ENCODE measurements at places on chromosomes 12 and 14. TPM values are rescaled to one million over a fixed set of nuclear protein-coding genes. Genes with fewer than 3 reads are reported as not detected.

GARIN6 gene
- total RNA-seq: not detected

TMEM121 gene
- total RNA-seq: 12.3 TPM

ASIC1 gene
- total RNA-seq: 25.0 TPM

GRCh38 chr12:64733857-64734256, 25.3 kb downstream of the GNS start:
- no peak for DNase-seq

DNA sequence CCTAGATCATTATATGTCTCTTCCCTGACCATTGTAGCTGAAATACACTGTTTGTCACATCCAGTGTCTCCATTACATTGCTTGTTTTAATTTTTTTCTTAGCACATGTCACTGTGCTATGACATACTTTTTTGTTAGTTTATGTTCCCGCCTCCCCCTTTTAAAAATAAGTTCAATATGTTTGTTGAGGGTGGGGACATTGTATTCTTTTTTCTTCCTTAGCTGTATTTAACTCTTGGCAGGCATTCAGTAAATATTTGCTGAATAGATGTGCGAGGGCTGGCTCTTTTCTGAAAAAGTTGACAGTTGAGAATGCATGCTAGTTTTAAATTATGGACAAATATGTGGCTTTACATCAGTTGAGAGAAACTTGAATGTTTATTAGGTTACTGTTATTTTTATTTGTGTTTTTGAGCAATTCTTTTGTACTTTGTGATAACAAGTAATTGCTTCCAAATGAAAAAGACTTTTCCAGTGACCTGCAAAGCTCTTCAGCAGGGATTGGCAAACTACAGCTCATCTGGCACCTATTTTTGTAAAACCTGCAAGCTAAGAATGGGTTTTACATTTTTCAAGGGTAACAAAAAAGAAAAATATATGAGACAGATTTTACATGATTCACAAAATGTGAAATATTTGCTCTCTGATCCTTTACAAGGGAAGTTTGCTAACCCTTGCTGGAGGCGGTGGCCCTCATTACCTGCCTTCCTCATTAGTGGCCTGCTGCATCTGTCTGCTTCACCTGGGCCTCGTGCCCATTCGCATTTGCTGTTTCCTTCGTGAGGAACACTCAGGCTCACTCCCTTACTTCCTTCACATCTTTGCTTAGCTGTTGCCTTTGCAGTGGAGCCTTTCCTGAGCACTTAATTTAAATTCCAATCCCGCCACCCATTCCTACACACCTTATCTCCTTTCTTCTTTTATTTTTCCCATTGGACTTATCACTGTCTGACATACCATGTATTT, 229.4 kb downstream of the ERC1 start:
- no peak for DNase-seq

DNA sequence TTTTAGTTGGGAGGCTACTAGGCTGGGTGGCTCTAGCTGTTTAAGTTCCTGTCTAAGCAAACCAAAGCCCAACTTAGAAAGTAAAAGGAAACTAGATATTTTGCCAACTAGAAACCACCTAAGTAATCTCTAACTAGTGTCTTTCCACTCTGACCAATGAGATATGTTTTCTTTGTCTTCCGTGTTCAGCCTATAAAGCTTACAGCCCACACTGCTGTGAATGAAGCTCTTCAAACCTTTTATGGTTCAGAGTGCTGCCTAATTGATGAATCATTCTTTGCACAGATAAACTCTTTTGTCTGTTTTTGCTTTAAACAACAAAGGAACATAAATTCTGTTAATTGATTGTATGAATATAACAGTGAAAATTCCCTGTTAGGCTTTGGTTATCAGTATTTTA, 66.1 kb downstream of the FUT8 start:
- DNase-seq: no peak

DNA sequence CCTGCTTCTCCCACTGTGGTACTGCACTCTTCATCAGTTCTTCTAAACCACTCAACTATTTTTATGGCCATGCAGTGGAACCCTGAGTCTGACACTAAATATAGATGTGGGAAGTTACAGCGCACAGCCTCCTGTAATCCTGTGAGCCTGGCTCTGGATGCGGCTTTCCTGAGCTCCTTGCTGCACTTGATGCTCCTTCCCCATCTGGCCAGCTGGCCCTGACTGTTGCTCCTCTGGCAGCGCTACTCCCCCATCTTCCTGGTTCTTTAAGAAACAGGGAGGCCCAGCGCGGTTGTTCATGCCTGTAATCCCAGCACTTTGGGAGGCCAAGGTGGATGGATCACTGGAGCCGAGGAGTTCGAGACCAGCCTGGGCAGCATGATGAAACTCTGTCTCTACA, 24.6 kb downstream of the IQSEC3 start:
- no peak for DNase-seq

- DNase-seq: peak; percentile 48
Observed at GRCh38 chr12:132275110-132275531, 54.3 kb downstream of the GALNT9 start.

- no peak for DNase-seq
Observed at GRCh38 chr12:102107970-102108369, 11.9 kb downstream of the NUP37 start.

Data from neural crest cell (in vitro differentiated cells).